ENCODE measurements at places on chromosomes 5 and 9.

DNA sequence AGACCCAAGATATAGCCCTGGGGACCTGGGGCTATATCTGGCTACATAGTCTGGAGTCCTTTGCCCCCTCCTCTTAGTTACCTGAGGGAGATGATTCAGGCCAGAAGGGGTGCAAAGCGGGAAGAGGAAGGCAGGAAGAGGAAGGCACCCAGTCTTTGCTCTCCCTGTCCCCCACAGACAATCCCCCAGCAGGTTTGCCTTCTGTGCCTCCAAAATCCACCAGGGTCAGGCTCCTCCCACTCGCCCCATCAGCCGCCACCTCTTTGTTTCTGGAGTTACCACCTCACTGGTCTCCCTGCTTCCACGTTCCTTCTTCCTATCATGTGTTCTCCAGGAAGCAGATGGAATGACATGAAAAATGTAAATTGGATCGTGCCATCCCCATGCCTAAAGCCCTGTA, 31.2 kb upstream of the FABP6 start:
- DNase-seq: no peak

DNA sequence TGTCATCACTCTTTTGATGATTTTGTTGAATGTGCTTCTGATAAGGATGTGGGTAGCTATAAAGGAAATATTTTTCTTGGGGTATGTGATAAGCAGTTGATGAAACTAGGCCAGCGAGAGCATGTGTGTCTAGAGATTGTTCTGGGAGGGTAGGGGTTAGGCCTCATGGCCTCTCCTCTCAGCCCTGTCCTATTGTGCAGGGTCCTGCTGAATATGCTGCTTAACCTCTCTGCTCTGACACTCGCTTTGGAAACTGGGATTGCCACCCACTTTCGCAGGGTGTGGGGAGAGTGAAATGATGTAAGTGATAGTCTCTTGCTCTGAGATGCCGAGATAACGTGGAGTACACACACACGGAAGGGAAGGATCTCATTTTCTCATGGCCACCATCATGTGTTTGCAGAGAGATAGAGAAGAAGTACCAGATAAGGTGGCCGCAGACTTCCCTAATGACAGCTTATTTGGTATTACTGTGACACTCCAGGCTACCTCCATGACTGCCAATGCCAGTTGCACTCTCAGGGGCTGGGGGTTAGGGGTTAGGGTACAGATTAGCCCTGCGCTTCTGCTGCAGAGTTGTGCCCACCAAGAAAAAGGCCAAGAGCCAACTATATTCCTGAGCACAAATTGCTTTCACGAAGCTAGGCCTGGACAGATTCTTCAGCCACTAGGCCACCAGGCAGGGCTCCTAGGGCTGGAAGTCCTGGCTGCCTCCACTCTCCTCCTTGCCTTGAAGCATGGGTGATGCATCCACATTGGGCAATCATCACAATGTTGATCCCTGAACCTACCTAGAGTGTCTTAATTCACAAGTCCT, 25.2 kb upstream of the TNFAIP8 start:
- no peak for DNase-seq

DNA sequence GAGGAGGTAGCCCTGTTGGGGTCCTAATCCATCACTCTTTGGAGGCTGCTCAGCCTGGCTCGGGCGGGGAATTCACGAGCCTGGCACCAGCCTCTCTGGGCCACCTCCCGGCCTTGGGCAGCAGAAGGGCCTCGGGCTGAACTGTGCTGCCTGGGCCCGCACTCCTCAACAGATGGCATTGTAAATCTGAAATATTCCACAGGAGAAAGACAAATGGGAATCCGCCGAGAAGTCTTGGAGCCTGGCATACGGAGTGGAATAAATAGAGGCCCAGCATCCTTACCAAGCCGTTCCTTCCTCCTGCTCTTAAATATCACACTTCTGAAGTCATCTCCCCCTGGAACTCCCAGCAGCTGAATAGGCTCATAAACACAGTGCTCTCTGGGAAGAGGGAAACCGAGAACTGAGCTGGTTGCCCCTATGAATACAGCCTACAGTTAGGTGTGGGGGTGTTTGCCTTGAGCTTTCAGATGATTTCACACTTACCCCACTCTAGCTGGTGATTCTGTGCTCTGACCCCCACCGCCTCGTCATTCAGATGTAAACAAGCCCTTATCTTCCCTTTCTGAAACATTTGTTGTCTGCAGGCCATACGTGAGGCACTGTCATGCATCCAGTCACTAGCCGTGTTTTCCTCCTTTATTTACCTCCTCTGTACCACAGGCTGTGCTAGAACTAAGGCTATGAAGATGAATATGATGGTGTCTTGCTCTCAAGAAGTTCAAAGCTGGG, 455.0 kb upstream of the CLINT1 start:
- no peak for DNase-seq

GRCh38 chr5:893137-893506, 438 bp downstream of the TRIP13 start:
- DNase-seq: no peak

GRCh38 chr9:127927988-127928675, 2.4 kb downstream of the PIP5KL1 start:
- no peak for DNase-seq

GRCh38 chr5:111929867-111930266, 172.9 kb upstream of the NREP start:
- no peak for DNase-seq

GRCh38 chr9:12740845-12741244, 34.0 kb upstream of the LURAP1L start:
- DNase-seq: no peak

DNA sequence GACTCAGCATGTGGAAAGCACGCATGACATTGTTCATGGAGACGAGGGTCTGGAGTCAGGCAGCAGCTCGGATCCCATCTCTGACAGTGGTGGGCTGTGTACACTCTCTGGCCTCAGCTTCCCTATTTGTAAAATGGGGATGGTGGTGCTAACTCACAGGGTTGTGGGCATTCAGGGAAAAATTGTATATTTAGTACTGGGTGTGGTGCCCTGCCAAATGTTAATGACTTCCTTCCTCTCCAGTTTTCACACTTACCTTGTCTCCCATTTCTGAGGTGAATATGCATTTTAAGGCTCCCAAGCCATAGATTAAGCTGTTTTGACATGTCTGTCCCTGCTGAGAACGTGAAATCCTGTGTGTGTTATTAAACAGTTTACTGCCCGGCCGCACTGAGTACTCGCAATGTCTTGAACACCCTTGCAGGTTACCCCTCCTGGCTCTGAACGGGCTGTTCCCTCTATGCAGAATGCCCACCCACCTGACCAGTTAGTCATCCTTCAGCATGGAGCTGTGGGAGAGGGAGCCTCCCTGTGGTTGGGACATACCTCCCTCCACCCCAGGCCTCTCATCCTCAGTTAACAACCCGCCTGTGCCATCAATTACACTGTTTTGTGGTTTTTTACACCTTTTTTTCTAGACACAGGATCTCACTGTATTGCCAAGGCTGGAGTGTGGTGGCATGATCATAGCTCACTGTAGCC, 25.8 kb downstream of the TJP2 start:
- no peak for DNase-seq

DNA sequence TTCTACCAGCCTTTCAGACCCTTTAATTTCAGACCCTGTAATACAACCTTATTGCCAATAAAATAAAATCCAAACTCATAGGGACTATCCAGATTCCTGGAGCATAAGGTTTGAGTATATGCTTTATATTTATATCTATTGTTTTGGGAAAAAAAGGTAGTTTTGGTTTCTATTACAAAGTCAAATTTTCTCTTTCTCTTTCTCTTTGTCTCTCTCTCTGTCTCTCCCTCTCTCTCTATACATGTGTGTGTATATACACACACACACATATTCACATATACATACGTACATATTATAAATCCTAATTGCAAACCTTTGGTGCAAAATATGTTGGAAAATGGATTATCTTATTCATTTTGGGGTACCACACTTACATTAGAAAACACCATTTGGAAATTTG, 39.0 kb downstream of the TMEM232 start:
- DNase-seq: no peak

GRCh38 chr5:110159202-110159601, 469.5 kb downstream of the MAN2A1 start:
- DNase-seq: no peak

- no peak for DNase-seq
Observed at GRCh38 chr5:144308906-144309670, 138.4 kb downstream of the KCTD16 start.

DNA sequence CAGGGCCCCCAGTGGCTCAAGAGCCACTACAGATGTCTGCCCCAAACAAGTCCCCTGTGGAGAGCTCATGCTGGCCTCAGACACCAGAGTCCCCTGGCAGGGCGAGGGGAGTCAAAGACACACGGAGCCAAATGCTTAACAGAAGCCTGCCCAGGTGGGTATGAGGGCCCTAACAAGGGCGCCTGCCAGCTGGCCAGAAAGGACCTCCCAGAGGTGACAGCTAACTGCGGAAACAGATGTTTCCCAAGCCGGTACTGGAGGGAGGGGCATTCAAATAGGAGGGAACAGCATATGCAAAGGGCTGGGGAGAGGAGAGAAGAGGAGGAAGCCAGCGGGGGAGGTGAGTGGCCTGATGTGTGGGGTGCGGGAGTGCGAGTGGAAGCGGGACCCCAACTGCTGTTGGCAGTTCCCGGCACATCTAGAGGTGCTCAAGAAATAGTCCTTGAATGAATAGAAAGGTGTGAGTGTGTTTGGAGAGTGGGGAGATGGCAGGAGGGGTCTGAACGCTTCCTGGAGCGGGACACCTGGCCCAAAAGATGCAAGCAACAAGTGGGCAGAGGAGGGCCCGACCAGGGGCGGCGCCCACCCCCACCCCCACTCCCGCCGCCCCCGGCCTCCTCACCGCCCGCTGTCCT, 824 bp downstream of the MXD3 start:
- DNase-seq: no peak

DNA sequence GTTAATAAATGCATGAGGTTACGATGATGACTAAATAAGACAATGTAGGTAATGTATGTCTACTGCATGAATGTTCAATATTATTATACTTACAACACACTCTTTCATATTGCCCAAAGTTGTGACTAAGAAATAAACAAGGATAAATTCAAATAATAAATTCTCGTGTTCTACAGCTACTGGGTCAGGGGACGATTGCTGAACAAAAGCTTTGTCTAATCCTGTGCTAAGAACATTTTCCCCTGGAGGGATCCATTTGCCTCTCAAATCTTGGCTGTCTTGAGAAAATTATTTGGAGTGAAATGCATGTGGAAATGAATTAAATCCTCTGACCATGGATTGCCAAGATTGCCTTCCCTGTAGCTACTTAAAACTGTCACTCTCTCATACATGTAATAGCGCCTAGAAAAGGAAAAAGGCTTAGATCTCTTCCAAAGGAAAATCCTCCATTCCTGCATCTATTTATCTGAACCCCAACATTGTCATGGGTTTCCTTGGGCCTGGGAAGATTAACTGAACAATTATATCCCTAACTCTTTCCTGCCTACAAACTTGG, 893.8 kb upstream of the ACO1 start:
- DNase-seq: no peak

- no peak for DNase-seq
Observed at GRCh38 chr5:173916233-173916632, 28.1 kb downstream of the CPEB4 start.

DNA sequence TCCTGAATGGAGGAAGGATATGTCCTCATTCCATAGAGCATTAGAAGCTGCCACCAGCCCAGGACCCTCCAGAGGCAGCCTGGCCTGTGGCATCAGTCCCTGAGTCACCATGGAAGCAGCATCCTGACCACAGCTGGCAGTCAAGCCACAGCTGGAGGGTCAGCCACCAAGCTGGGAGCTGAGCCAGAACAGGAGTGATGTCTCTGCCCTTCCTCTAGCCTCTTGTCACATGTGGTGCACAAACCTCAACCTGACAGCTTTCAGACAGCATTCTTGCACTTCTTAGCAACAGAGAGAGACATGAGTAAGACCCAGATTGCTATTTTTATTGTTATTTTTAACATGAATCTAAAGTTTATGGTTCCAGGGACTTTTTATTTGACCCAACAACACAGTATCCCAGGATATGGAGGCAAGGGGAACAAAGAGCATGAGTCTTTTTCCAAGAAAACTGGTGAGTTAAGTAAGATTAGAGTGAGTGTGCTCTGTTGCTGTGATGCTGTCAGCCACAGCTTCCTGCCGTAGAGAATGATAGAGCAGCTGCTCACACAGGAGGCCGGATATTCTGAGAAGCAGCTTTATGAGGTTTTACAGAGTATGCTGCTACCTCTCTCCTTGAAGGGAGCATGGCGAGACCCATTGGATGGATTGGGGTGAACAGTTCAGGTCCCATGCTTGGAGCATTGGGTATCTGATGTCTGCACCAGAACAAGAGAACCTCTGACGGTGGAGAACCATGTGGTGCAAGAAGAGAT, 13.0 kb upstream of the CYFIP2 start:
- no peak for DNase-seq

DNA sequence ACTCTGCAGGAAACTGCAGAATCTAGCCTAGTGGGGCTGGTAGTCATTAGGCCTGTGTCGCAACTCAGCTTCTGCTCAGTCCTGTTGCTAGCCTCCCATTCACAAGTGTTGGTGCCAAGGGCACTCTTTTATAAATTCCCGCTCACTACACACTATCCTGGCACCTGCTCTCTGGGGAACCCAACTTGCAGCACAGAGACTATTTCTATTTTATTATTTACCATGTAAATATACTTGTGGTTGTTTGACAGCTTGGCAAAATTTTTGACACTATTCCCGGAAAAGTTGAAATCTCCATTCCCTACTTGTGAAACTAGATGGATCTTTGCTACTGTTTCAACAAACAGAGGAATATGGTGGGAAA, 20.4 kb upstream of the SMC2 start:
- DNase-seq: no peak

- no peak for DNase-seq
Observed at GRCh38 chr9:69871118-69871834, 50.7 kb downstream of the CFAP95 start.

DNA sequence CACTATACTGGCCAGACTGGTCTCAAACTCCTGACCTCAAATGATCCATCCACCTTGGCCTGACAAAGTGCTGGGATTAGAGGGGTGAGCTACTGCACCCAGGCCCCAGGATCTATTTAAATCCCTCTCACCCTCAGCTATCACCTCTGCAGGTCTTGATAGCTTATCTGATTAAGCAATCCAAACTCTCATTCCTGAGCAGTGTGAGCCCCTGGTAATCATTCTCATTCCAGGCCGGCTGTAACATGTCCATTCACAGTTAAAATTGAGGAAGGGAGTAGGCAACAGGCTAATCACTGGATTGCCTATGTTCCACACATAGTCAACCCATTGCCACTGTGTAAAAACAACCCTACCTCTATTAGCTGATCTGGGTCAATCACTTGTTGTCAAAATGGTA, 111.1 kb downstream of the AGTPBP1 start:
- DNase-seq: no peak

GRCh38 chr5:67771791-67772190, 443.8 kb upstream of the PIK3R1 start:
- no peak for DNase-seq

GRCh38 chr9:128243215-128244018, 32.4 kb downstream of the GOLGA2 start:
- DNase-seq: no peak

GRCh38 chr9:123763910-123764588, 165.9 kb downstream of the DENND1A start:
- no peak for DNase-seq

All from cortex of kidney (tissue), 1 donor.